Activated CD4-positive, CD25-positive, alpha-beta regulatory T cell (primary cell): ENCODE measurements at places on chromosomes 7 and 10.

GRCh38 chr10:114870486-114870885 is 48.9 kb downstream of the FHIP2A start:
- no peak for DNase-seq

GRCh38 chr10:21528236-21529031 is 3.0 kb upstream of the SKIDA1 start:
- DNase-seq = no peak

GRCh38 chr10:15363031-15363430 is 8.1 kb downstream of the FAM171A1 start:
- DNase-seq = no peak

- no peak for DNase-seq
Observed at GRCh38 chr10:100565206-100565985, 29.7 kb downstream of the HIF1AN start.

- DNase-seq = no peak
Observed at GRCh38 chr10:79165070-79165778, 96.5 kb downstream of the ZMIZ1 start.

DNA sequence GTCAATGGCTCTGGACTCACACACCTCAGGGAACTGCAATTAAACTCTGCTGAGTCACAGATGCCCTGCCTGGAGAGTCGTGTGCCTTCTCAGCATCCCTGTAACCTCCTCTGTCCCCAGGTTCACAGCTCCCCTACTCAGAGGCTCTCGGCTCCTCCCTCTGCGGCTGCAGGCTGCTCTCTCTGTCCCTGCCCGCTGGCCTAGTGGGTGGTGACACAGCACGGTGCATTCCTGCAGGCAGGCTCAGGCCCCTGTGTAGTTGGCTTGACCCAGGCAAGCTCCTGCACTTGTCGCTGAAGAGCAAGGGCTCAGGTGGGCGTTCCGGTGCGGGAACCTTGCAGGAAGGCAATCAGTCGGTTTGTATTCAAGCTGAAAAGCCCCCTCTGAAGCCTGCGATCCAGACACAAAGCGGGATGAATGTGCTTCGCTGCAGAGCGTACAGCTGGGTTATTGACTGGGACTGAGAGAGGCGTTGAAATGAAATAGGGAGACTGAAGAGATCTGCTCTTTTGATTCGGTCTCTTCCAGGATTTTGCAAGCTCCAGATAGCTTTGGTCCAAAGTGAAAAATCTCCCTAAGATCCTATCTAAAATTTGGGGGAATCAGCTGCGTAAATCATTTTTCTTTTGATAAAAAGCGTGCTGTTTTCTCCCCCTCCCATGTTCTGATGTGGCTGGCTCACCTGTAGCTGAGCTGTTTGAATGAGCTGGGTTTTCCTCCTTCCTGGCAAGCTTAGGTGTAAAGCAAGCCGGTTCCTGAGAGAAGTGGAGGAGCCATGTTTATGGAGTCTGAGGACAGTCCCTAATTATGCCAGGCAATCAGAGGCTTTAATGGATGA is 208.7 kb upstream of the PHYHIPL start:
- DNase-seq = no peak

DNA sequence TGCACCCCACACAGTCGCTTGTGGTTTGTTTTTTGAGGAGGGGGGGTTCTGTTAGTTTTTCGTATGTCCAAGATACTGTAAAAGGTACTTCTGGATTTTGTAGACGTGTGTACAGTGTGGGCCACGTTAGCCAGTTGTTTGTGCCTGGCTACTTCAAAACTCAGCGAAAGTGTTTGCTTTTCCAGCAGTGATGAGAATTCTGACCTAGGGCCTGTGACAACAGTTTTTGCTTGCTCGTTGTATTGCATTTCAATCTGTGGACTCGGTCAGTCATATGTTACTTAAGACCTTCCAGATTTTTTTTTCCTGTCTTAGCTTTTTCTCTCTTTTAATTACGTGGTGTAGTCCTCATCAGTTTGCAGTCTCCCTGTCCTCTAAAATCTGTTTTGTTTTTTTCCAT is 338.9 kb upstream of the GALNT17 start:
- no peak for DNase-seq

DNA sequence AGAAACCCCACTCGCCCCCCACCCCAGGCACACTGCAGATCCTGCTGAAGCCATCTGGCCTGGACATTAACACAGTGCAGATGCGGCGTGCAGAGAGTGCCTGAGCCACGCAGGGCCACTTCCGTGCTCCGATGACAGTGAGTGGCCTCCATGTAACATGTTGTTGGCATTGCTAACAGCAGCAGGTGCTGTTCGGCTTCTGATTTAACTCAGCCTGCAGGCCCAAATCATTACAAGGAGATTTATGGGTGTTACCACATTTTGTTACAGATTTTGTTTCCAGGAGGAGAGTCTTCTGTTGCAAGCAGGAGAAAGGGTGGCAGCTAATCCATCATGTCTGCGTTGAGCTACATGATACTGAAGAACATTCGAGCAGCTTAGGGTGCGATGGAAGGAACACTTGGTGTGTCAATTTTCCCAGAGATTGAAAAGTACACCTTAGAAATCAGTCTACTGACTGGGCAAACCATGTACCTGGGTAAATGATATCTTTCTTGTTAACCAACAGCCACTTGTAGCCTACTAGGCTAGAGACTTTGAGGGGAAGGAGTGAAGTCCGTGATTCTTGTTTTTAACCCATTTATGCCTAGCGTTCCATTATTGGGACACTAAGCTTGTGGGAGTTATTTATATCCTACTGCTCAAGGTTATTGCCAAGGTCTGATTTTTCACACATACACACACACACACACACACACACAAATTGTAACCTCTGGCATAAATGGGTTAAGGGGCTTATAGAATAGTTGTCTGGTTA is 90.0 kb downstream of the JCAD start:
- DNase-seq = no peak

- no peak for DNase-seq
Observed at GRCh38 chr7:123763191-123763661, 14.4 kb upstream of the WASL start.

GRCh38 chr10:26857991-26858706 is 2.6 kb downstream of the ABI1 start:
- DNase-seq = no peak

GRCh38 chr10:107072786-107073185 is 91.7 kb downstream of the SORCS1 start:
- DNase-seq = no peak

- peak; percentile 13 for DNase-seq
Observed at GRCh38 chr7:17301471-17302456, 3.3 kb downstream of the AHR start.

- DNase-seq = no peak
Observed at GRCh38 chr7:39952374-39952773, 2.3 kb downstream of the CDK13 start.

GRCh38 chr7:84412161-84412969 is 217.8 kb upstream of the SEMA3A start:
- no peak for DNase-seq

- no peak for DNase-seq
Observed at GRCh38 chr7:146636581-146636980, 520.0 kb downstream of the CNTNAP2 start.

- DNase-seq = no peak
Observed at GRCh38 chr10:27153845-27154193, 365 bp downstream of the YME1L1 start.

- no peak for DNase-seq
Observed at GRCh38 chr7:151242159-151243044, 6.1 kb downstream of the SMARCD3 start.

GRCh38 chr7:139131601-139132041 is 22.1 kb upstream of the ZC3HAV1 start:
- no peak for DNase-seq

DNA sequence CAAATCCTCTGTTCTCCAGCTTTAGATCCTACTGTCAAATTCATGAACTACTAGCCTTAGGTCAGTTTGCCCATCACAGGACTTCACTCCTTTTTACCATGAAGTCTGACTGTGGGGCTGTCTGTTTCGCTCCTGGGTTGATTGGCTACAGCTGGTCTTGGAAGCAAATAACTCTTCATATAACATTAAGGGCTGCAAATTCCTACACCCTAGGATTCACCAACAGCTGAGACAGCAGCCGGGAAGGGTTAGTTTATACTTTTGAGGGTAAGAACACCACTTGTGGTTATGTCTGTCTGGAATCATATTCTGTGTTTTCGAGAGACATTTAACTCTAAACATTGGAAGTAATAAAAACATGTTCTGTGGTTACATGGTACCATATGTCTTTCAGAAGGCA is 55.9 kb upstream of the KIAA1217 start:
- DNase-seq = no peak

GRCh38 chr7:99380823-99381663 is 6.5 kb downstream of the ARPC1B start:
- DNase-seq = peak; percentile 66

GRCh38 chr10:124459395-124459794 is 2.2 kb upstream of the LHPP start:
- DNase-seq = no peak

DNA sequence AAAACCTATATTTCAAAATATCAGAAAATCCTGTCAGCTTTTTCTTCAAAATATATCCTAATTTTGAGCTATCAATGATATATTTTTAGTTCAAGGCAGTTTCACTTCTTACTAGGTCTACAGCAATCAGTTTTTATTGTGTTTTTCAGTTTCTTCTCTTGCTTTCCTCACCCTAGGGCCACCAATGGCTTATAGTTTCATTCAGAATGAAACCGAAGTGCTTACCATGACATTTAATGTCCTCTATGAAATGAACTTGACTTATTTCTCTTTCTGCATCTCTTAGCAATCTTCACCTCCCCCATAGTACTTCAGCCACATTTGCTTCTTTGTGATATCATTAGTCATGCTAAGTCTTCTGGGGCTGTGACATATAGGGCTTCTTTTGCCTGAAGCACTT is 100.3 kb downstream of the ARL5B start:
- no peak for DNase-seq

GRCh38 chr10:5575482-5576153 is 50.9 kb downstream of the CALML3 start:
- DNase-seq = no peak

- no peak for DNase-seq
Observed at GRCh38 chr7:101628522-101628921, 574 bp downstream of the MYL10 start.

DNA sequence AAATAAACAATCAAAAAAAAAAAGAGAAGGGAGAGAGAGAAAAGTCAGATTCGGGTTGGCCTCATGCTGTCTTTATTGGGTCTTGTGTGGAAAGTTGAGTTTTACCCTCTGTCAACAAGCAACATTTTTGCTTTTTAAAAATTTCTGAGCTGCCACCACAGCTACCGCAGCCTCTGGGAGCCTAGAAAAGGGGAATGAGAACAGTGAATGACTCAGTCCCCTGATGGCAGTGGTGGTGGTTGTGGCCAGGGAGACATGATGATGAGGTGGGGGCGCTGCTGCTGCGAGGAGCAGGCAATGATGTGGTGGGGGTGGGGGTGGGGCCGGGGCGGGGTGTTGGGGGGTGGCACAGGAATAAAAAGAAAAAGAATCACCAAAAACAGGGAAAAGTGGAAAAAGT is 20.0 kb upstream of the CREB3L2 start:
- no peak for DNase-seq

DNA sequence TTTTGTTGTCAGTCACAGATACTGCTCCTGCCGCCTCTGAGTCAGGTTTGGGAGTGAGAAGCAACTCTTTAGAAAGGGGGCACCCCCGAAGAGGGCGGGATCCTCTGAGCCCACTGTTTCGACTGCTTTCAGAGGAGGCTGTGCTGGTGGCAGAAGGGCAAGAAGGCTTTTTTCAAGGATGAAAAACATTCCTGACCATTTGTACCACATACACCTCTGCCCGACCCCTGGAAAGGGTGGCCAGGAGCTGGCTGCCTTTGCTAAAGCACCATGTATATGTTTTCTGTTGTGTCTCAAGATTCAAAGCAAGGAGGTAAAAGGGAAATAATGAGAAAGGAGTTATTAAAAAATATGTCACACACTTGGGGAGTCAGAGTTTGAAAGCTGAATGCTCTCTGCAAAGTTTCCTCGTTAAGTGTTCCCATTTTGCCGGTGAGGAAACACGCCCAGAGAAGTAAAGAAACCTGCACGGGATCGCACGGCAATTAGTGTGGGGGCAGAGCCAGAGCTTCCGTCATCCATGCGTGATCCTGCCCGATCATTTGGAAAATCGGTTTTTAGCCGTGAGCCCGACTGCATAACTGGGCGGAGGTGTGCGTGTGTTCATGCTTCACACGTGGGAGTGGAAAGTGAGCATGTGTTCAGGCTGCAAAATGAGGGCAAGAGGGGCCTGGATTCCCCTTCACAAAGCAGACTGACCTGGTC is 163.2 kb downstream of the ADAM12 start:
- no peak for DNase-seq

DNA sequence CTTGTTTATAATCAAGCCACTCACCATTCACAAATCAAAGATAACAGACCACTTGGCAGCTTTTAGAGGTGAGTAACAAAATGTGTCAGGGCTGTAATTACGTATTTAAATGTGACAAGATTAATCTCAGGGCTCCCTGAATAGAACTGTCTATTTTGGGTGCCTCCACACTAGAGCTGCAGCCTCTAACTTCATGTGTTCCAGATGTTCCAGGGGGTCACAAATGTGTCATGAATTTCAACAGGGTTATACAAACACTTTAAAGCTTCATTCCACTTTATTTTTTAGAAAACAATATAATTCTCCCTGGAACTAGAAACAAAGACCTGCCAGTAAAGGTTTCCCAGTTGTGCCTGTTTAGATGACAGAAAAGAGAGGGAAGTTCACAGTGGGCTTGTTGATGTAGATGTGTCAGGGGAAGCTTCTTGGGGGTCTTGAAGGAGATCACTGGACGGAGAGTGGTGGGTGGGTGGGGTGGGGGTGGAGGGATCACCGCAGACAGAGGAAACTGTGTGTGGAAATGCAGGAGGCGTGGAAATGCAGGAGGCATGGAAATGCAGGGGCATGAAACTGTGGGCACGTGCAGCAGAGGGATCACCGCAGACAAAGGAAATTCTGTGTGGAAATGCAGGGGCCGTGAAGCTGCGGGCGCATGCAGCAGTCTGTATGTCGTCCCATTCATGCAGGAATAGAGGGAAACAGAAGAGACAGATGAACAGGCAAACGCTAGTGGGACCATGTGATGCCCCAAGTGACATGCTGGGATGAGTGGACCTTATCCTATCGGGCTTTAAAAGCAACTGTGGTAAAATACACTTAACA is 42.0 kb upstream of the TRIL start:
- DNase-seq = no peak

- no peak for DNase-seq
Observed at GRCh38 chr10:94403380-94404213, 1.3 kb downstream of the TBC1D12 start.

GRCh38 chr7:115127399-115128021 is 205.6 kb downstream of the MDFIC start:
- no peak for DNase-seq
